NCI-H1930 (cell line): ENCODE measurements at places on chromosomes 7 and 10.

GRCh38 chr7:124566583-124566982 is 199.0 kb downstream of the GPR37 start:
- no peak for DNase-seq

DNA sequence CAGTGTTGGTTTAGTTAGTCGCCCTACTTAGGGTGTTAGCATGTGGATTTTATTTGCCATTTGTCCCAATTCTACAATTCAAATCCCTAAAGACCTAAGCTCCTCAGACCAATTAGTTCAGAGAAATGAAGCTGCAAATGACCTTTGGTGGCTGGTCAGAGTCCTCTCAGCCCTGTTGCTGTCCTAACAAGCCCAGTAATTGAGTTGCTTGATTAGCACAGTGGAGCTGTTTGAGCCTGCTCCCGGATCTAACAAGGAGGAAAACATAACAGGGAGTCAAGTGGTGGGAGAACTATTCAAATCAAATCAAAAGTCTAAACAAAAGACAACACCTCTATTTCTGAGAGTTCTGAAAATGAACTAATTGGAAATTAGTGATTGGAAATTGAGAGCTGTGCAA is 22.1 kb downstream of the ZDHHC6 start:
- no peak for DNase-seq

DNA sequence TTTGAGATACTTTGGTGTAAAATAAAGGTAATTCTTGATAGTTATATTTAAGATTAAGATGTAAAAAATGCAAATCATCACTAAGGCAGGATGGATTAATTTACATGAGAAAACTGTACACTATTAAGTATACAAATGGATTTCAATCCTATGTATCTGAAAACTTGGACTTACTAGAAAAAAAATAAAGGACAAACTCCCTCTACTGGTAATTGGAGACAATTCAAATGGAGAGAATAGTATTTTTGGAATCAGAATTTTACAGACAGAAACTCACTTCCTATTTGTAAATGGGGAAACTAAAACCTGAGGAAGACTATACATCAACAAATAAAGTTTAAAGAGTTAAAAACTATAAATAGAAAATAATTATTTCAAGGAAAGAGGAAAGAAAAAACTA is 62.6 kb downstream of the CUL2 start:
- no peak for DNase-seq

DNA sequence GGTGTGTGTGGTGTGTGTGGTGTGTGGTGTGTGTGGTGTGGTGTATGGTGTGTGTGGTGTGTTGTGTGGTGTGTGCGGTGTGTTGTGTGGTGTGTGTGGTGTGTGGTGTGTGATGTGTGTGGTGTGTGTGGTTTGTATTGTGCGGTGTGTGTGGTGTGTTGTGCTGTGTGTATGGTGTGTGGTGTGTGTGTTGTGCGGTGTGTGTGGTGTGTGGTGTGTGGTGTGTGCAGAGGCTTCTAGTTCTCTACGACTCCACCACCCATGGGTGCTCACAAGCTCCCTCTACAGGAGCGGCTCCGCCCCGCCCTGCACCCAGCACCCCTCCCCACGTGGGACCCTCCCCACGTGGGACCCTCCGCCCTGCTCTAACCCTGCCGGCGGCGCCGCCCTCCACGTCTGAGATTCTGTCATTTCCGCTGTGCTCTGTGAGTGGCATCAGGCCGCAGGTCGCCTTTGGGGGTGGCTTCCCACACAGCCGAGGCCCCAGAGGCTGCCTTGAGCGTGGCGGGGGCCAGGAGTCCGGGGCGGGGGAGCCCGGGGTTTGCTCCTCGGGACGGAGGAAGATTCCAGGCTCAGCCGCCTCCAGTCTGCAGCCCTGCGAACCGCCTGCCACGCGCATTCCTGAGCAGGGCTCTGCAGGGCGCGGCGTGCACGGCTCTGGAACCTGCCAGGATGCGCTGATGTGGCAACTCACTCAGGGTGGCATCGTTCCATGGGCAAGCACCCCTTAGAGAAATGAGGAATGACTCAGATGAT is 37.0 kb upstream of the DNAJB6 start:
- no peak for DNase-seq

- DNase-seq = no peak
Measured at GRCh38 chr10:69807122-69807521, 5.4 kb downstream of the COL13A1 start.

GRCh38 chr7:66583490-66584110 is 45.1 kb upstream of the KCTD7 start:
- DNase-seq = no peak

DNA sequence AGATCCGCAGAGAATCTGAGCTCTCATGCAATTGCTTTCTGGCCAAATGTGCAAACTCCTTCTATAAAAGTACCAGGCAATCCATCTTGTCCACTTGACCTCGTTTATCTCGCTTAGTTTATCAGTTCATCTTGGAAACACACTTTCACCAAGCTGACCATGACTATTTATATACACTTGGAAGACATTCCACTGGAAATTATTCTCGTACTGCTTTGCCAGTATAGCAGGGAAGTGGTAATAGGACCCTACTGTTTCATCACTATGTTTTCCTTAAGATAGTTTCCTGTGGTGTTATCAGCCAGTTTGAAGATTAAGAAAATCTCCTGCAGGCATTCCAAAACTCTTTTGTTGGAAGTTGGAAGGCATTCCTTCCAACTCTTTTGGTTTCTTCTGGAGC is 115.3 kb upstream of the FAM171A1 start:
- DNase-seq = no peak

DNA sequence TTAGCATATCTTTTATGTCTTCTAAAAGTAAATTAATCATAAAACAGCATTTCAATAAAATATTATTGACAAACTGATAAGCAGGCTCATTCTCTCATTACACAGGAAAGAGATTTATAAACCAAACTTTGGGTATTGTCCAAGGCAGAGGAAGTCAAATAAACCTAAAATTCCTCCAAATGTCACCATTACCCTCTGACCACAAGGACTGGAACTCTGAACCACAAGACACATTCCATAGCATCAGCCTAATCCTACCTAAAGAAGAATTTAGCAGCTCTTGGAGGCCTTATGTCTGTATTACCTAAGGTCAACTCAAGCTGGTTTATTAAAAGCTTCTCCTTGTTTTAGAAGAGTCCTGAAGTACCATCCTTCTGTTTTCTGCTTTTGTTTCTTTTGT is 82.4 kb upstream of the SLC13A1 start:
- DNase-seq = no peak

DNA sequence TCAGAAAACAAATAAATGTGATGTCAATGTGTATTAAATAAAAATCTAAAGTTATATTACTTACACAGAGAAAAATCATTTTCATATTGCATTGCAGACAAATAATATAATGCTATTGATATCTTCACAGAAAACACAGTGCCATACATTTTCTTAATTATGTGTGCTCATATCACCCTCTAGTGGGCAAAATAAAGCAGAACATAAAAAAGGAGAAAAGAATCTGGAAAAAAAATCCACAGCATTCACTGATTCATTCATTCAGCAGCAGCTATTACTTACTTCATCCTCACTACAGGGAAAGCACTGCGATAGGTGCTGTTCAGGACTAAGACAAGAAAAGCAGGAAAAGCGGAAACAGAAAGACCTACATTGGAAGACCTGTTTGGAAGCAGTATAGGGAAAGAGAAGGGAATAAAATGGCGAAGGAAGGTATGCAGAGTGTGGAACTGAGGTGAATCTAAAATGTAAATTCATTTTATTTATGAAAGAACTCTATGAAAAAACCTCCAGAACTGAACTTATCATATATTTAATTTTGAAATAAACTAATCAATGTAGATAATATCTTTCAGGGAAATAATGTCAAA is 73.2 kb downstream of the POT1 start:
- no peak for DNase-seq

DNA sequence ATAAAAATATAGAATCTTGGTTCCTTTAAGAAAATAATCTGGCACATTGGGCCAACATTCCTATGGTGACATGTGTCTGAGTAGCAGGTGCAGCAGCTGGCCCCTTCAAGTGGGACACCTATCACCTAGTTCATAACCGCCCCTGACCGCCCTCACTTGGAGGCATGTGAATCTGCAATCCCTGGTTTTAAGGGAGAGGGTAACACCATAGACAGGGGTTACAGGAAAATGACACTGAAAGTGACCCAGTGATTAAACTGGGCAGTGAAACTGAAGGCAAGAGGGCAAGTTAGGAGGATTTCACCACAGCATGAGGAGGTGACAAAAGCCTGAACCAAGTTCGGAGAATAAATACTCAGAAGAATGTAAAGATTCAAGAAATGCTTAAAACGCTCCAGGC is 1.1 kb downstream of the RSU1 start:
- no peak for DNase-seq

GRCh38 chr7:111050875-111051416 is 40.0 kb upstream of the LRRN3 start:
- DNase-seq = no peak

- no peak for DNase-seq
Measured at GRCh38 chr7:105112440-105113418, 98.7 kb downstream of the KMT2E start.

GRCh38 chr10:42998481-42999384 is 78.1 kb upstream of the RET start:
- no peak for DNase-seq

DNA sequence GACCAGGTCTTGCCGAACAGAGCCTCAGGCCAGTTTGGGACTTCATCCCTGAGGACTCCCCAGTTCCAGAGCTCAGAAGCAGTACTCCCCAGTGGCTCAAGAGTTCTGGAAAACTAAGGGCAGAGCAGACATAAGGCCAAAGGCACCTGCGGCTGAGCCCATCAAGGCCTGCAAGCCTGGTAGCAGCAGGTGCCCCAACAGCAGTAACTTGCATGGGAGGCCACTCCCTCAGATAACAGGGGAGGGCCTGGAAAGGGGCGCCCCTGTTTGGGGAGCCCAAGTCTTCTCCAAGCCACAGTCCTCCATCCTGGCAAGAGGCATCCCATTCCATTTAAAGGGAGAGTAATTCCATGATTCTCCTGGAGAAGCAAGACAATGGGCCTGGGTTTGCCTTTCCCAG is 13.0 kb downstream of the POLL start:
- DNase-seq = no peak

DNA sequence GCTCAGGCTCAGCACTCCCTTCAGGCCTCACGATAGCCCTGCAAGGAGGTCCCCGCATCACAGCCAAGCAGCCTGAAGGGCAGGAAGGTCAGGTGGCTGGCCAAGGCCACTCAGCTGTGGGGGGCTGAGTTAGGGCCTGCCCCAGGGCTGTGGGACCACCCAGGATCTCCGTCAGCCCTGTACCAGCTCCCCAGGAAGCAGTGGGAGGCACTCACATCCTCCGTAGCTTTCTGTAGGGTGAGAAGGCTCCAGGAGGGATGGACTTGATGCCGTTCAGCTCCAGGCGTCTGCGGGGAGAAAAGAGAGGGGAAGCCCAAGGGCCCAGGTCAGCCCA is 125.9 kb downstream of the SLIT1 start:
- DNase-seq = no peak

- DNase-seq = no peak
Measured at GRCh38 chr10:97737770-97738265, 890 bp downstream of the ZFYVE27 start.

DNA sequence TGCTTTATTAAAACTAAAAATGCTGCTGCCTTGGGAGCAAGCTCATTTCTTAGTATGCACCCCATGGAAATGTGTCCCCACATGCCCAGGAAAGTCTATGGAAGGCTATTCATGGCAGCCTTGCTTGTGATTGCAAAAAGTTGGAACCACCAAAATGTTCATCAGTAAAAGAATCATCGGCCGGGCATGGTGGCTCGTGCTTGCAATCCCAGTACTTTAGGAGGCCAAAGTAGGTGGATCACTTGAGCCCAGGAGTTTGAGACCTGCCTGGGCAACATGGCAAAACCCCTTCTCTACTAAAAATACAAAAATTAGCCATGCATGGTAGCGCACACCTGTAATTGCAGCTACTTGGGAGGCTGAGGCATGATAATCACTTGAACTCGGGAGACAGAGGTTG is 79.8 kb downstream of the ARHGAP22 start:
- DNase-seq = no peak

DNA sequence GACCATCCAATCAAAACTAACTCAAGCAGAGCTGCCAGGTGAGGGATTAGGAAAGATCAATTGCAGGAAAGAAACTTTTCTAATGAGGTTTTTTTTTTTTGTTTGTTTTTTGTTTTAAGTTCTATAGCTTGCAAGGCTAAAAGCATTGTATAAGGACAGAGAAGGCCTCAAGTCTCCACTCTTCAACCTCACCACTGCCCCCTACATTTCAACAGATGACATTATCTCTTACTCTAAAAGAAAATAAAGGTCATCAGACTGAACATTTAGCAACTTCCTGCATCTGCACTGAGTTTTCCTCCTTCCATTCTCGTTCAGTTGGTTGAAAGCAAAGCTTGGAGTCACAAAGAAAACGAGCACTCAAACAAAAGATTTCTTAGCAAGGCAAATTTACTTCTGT is 45.2 kb upstream of the EXOC4 start:
- DNase-seq = no peak

GRCh38 chr7:2092279-2092678 is 140.5 kb downstream of the MAD1L1 start:
- no peak for DNase-seq

- no peak for DNase-seq
Measured at GRCh38 chr7:26700386-26700785, 164.0 kb downstream of the SKAP2 start.

DNA sequence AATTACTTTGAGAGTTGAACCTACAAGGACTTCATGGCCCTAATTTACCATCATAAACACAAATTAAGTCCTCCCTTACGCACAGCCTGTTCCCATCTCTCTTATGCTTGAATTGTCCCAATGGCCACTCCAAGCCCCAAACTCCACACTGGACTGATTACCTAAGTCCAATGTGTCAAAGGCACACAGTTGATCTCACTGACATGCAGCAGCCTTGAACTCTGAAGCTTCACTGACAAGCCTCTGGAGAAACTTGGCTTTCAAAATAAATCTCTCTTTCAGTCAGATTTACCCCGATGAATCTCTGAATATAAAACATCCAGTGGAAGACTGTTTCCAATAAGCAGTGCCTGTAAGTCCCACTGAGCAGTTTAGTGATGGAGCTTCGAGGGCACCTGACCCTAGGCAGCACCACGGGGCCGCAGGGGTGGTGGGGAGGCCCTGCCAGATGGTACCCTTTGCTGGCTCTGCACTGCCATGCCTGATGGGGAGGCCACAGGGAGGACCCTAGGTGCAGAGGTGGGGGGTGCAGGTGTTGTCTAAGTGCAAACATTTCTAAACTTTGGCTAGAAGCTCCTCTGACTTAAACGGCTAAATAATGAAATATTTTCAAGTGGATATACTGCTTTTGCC is 3.3 kb upstream of the MAT1A start:
- no peak for DNase-seq

DNA sequence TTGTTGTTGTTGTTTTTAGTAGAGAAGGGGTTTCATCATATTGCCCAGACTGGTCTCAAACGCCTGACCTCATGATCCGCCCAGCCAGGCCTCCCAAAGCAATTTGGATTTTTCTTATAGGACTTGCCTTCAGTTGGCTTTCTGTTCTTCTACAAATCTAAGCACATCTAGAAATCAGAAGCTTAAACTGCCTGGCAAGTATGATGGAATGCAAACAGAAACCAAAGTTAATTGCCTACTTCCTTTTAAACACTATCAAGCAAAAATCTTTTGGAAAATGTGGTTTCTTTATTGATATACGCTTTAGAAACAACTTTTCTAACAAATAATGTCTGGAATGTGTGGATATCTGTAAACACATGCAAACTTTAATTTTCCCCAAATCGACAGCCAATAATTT is 64.9 kb downstream of the USP6NL start:
- DNase-seq = no peak
